ENCODE measurements at places on chromosomes 5 and 9. TPM values are rescaled to one million over a fixed set of nuclear protein-coding genes. Genes with fewer than 3 reads are reported as not detected.

DIPK1B gene
- total RNA-seq: 0.48 TPM

SPAG8 gene
- total RNA-seq: not detected

GBGT1 gene
- total RNA-seq: 4.5 TPM

COMMD10 gene
- 14.1 TPM for total RNA-seq

MYOZ3 gene
- not detected for total RNA-seq

GRIN1 gene
- total RNA-seq: not detected

SOX30 gene
- total RNA-seq: not detected

DNA sequence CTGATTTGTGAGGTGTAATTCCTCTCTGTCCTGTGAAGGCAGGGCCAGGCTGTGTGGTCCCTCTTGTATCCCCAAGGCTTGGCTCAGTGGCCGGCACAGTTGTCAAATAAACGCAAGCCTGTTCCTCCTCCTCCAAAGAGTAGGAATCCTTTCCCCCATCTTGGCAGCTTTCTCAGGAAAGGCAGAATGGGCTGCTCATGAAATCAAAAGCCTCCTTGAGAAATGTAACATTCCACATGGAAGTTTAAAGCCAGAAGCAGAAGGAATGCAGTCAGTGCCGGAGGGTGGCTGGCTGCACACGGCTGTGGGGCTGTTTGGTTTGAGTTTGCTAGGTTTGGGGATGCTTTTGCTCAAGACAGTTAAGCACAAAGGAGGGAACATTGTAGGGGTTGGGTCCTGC, 34.5 kb upstream of the MED10 start:
- H3K4me1 ChIP-seq: no peaks in the 10 kb centered on the region
- no peaks in the 10 kb centered on the region for H3K27me3 ChIP-seq
- DNase-seq: no peak
- H3K36me3 ChIP-seq: no peaks in the 10 kb centered on the region
- no peak overlapping the region for H3K27ac ChIP-seq

GRCh38 chr9:107358986-107359385, 75.9 kb downstream of the RAD23B start:
- no peak for DNase-seq
- H3K4me1 ChIP-seq: no peaks in the 10 kb centered on the region
- no peaks in the 10 kb centered on the region for H3K36me3 ChIP-seq

- H3K27me3 ChIP-seq: no peaks in the 10 kb centered on the region
- DNase-seq: no peak
- H3K27ac ChIP-seq: no peak overlapping the region
- H3K4me3 ChIP-seq: no peak overlapping the region
- no peaks in the 10 kb centered on the region for H3K36me3 ChIP-seq
- H3K4me1 ChIP-seq: no peaks in the 10 kb centered on the region
Measured at GRCh38 chr5:110034056-110034600, 344.4 kb downstream of the MAN2A1 start.

DNA sequence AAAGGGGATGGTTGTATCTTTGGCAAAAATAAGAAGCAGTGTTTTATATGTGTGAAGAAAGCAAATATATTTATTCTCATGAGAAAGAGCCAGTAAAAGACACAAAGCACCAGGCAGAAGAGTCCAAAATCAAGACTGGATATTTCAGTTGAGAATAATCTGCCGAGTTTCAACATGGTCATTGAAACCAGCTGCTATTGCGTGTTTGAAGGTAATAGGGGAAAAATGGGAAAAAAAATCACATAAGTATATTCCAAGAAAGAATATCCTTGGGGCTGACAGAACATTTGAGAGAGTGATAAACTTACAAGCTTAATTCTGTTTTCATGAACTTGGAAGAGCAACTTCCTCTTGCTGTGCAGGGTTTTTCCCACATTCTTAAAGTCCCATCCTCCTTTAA, 79.9 kb downstream of the ISOC1 start:
- H3K4me1 ChIP-seq: no peaks in the 10 kb centered on the region
- no peaks in the 10 kb centered on the region for H3K36me3 ChIP-seq
- no peak overlapping the region for H3K4me3 ChIP-seq
- no peak for DNase-seq

- no peak for DNase-seq
- H3K36me3 ChIP-seq: no peaks in the 10 kb centered on the region
- no peaks in the 10 kb centered on the region for H3K27me3 ChIP-seq
- no peak overlapping the region for H3K27ac ChIP-seq
- H3K4me3 ChIP-seq: no peak overlapping the region
Measured at GRCh38 chr5:161094411-161094810, 242.4 kb upstream of the ATP10B start.

DNA sequence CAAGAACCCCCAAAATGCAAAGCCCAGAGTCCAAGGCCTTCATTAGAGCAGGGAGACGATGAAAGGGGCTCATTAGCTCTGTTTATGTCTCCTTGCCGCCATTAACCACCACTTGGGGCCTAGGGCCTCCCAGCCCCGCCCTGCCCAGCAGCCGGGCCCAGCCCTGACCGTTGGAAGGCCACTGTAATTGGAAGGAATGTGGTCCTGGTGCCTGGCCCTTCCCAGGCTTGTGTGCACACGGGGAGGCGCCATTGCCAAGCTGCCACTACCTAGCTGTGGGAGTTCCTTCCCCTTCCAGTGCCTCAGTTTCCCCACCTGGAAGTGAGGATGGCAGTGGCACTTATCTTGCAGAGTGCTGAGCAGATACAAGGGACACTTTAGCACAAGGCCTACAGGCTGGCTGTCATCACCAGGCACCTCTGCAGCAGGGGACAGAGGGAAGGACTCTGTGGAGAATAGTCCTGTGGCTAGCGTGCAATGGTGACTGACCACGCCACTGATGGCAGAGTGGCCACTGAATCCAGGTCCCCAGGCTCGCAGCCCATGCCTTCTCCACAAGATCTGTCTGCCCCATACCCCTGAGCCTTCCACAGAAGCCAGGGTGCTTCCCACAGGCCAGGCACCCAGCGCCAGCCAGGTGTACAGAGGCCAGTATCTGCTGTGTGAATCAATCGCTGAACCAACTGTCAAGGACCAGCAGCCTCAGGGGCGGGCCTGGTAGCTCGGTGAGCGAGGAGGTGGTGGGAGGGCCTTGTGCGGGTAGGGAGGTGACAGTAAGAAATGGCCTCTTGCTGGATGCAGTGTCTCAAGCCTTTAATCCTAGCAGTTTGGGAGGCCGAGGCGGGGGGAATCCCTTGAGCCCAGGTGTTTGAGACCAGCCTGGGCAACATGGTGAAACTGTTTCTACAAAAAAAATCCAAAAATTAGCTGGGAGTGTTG, 20.8 kb downstream of the GBGT1 start:
- H3K27ac ChIP-seq: peak overlapping the region; percentile 44
- no peaks in the 10 kb centered on the region for H3K27me3 ChIP-seq
- DNase-seq: no peak
- no peaks in the 10 kb centered on the region for H3K36me3 ChIP-seq

DNA sequence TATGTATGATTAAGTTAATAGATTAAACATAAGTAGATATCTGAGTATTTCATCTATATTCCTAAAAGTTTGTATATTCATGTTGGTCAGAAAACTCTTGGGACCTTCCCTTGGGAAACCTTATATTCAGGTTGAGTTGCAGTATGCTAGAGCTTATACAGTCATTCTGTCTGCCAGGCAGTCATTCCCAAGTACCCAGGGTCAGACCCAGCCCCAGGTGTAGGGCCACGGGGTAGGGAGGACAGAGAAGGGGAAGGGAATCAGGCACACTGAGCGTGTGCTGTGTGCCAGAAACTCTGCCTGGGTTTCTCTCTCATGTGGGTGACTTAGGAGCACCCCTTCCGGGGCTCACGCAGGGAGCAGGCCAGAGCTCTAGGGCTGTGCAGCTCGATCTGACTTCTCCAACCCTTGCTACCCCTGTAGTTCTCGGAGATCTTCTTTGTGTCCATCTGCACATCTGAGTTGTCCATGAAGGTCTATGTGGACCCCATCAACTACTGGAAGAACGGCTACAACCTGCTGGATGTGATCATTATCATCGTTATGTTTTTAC, 28.2 kb downstream of the CATSPER3 start:
- H3K27me3 ChIP-seq: no peaks in the 10 kb centered on the region
- H3K36me3 ChIP-seq: no peaks in the 10 kb centered on the region
- no peaks in the 10 kb centered on the region for H3K4me1 ChIP-seq
- no peak overlapping the region for H3K4me3 ChIP-seq

GRCh38 chr5:113112435-113112834, 135.8 kb downstream of the DCP2 start:
- H3K36me3 ChIP-seq: no peaks in the 10 kb centered on the region
- peaks cover 25% of the 10 kb centered on the region for H3K4me1 ChIP-seq
- no peak overlapping the region for H3K27ac ChIP-seq
- no peak for DNase-seq
- H3K27me3 ChIP-seq: no peaks in the 10 kb centered on the region

GRCh38 chr5:36943584-36943983, 67.0 kb downstream of the NIPBL start:
- no peaks in the 10 kb centered on the region for H3K36me3 ChIP-seq
- no peak overlapping the region for H3K4me3 ChIP-seq
- H3K27ac ChIP-seq: no peak overlapping the region
- H3K27me3 ChIP-seq: no peaks in the 10 kb centered on the region
- no peak for DNase-seq
- H3K4me1 ChIP-seq: peaks cover 38% of the 10 kb centered on the region

All from esophagus squamous epithelium (tissue), 5 donors.